Activated gamma-delta T cell treated with Interleukin-2 at 50 U/mL for 16 hours (primary cell): ENCODE measurements at places on chromosomes 3 and 15.

GRCh38 chr3:64848822-64849221 lies 161.0 kb upstream of the ADAMTS9 start:
- no peak for DNase-seq

GRCh38 chr3:12935023-12935860 lies 93.9 kb upstream of the RPL32 start:
- no peak for DNase-seq

- DNase-seq: no peak
Observed at GRCh38 chr3:18580268-18580667, 155.1 kb upstream of the SATB1 start.

- no peak for DNase-seq
Observed at GRCh38 chr3:11154036-11154952, at the start of gene HRH1. TSS of gene HRH1 (plus strand) at chr3:11154493. CDS start at chr3:11259038, 104,545 bp downstream.

GRCh38 chr3:69767571-69767970 lies 28.3 kb downstream of the MITF start:
- no peak for DNase-seq

DNA sequence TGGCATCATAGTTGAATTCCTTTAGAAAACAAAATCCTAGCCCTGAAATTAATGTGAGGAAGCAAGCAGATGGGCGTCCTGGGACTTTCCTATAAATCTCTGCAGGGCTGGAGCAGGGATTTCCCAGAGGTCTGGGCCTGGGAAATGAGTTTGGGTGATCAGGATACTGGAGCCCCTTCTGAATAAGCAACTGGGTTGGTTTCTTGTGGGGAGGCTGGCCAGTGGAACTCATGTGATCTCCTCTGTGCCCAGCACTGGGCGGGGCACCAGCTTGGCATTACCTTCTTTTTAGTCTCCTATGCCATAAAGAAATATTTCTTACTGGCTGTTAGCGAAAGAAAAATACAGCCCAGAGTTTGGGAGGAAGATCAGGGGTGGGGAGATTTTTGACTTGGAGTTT lies 1.7 kb downstream of the THSD4 start:
- DNase-seq: no peak

GRCh38 chr3:12946649-12947316 lies 105.4 kb upstream of the RPL32 start:
- DNase-seq: no peak

DNA sequence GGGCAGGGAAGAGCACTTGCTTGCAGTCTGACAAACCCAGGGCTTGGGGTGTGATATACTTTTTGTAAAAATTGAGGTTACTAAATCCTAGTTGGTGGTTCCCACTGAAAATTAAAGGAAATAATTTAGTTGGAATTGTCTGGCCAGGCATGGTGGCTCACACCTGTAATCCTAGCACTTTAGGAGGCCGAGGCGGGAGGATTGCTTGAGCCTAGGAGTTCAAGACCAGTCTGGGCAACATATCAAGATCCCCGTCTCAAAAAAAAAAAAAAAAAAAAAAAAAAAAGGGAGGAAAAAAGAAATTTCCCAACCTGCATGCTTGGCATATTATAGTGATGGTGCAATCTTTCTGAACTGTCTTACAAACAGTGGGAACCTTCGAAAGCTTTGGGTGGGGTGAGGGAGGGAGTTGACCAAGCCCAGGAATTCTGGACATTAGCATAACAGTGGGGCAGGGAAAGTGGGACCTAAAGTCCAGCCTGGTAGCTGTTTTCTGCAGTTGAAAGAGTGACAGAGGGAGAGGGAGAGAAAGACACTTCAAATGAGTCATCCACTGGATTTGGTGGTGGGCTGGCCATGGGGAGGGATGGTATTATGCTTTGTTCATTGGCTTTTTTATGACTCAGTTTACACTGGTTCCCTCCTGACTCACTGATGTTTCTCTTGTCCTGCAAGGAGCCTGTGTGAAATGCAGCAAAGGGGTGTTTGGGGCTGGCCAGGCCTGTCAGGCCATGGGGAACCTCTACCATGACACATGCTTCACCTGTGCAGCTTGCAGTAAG lies 41.1 kb downstream of the LIMD1 start:
- DNase-seq: no peak

DNA sequence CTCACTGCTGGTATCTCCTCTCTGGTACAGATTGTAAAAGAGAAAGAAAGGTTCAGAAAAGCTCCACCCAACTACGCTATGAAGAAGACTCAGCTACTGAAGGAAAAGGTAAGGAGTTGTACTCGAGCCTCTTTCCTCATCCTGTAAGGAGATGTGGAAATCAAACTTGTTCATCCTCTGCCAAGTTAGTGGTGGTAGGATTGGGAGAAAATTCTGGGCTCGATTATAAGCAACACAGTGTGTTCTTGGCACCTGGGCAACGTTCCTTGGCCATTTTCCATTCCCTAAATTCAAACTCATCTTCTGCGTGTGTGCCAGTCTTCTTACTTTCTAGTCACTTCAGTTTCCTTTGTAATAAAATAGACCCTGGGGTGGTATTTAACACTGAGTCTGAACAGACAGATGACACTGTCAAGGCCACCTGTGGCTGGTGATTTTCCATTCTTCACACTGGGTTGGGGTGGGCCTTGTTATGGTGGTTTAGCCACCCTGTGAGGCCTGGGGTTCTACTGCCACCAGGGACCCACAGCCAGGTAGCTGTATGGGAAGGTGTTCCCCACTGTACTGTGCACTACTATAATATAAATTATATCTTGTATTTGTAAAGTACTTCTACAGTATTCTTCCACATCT lies 17.1 kb upstream of the ITPKA start:
- no peak for DNase-seq

DNA sequence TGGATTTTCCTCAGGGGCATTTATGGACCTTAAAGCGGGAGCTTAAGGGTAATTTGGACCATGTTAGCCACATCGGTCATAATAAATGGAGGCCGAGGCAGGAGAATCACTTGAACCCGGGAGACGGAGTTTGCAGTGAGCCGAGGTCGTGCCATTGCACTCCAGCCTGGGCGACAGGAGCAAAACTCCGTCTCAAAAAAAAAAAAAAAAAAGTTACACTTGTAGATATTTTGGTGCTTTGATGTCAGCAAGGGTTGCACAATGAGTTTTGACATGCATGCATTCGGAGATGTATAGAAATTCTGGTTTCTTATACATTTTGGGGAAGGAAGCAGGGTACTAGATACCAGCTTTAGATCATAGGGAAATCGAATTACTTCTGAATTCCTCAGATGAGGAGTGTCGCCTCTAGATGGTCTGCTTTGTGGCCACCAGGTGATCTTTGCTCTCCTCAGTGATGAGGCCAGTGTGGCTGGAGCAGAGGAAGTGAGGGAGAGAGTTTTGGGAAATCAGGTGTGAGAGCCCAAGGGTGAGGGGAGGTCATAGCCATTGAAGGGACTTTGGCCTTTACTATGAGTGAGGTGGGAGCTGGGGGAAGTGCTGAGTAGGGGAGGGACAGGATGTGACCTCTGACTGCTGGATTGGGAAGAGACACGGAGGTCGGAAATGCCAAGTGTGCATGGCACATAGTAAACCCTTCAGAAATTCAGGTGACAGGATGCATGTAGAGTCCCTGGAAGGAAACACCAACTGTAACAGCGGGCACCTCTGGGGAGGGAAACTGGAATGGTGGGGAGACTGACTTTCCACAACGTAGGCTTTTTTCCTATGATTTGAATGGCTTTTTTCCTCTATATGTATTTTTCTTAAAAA lies 8.4 kb upstream of the RBSN start:
- no peak for DNase-seq
